GM23248 (cell line): ENCODE measurements at places on chromosomes 2 and 18. TPM values are rescaled to one million over a fixed set of nuclear protein-coding genes. Genes with fewer than 3 reads are reported as not detected.

DNA sequence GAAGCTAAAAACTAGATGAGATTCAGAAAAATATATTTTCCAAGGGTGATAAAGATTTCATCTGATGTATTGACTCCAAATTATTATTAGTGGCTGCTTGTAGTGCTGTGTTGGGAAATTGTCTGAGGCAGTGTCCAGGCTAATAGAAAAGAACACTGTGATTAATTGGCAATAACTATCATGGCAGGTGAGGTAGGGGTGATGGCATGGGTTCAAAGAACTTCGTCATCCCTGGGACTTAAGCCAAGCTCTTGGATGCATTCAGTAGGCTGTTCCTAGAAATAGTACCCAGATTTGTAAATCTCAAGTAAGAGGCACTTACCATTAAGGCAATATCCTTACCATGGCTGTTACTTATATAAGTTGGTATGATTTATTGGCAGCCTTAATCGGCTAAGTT lies 13.2 kb upstream of the RAPGEF4 start:
- DNase-seq = no peak

DNA sequence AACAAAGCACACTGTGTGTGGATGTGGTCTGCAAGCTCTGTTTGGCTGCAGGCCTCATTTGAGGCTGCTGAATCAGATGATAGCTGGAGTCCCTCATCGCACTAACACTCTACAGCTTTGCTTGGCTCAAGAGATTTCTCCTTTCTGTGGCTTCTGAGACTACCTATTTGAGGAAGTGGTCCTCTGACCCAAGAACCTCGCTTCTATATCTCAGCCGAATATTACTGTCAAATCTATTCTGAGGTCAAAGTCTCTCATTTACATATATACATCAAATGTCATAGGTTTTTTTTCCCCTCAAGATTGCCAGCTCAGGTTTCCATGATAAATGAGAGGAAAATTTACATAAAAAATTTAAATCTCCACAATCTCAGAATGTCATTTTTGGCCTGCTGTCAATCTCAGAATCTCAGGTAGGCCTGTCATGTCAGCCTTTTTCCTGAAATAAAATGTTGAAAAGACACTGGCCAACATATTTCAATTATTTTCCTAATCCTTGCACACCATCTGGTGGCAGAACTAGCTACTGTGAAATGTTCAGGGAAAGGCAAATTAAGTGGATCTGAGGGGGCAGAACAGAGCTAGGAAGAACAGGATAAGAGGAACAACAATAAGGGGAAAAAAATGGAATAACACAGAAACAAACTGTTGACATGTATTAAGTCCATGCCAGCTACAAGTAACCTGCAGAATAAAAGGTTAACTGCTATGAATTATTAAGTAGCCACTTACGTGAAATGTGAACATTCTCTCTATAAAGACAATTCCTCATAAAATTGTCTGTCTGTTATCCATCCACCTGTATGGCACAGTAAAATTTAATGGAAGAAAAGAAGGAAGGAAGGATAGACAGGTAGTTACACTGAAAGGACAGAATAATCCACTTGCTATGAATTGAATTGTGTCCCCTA lies 39.3 kb downstream of the AP1S3 start:
- DNase-seq = peak; percentile 58

DNA sequence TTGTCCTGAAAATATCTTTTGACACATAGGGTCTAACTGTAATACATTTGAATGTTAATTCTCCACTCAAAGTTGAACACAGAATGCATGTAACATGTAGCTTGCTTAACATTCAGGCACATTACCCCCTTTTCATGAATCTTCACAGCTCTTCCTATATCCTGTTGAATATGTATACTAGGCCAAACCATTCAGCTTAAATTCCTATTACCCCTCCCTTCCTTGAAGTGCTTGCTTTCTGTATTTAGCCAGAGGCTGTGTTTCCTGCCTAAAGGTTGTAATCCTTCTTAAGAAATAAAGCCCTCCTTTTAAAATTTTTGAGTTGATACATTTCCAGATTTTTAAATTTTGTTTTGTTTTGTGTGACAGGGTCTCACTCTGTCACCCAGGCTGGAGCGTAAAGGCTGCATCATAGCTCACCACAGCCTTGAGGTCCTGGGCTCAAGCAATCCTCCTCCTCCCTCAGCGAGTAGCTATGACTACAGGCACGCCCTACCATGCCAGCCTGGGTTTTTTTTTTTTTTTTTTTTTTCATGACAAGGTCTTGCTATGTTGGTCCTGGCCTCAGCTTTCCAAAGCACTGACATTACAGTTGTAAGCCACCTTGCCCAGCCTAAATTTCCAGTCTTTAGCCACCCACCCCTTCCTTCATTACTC lies 357.6 kb downstream of the DSC3 start:
- DNase-seq = no peak

GRCh38 chr18:26190506-26190905 lies 35.7 kb upstream of the TAF4B start:
- DNase-seq = no peak

The FAP gene
- 243 and 269 TPM in 2 replicates for total RNA-seq

DNA sequence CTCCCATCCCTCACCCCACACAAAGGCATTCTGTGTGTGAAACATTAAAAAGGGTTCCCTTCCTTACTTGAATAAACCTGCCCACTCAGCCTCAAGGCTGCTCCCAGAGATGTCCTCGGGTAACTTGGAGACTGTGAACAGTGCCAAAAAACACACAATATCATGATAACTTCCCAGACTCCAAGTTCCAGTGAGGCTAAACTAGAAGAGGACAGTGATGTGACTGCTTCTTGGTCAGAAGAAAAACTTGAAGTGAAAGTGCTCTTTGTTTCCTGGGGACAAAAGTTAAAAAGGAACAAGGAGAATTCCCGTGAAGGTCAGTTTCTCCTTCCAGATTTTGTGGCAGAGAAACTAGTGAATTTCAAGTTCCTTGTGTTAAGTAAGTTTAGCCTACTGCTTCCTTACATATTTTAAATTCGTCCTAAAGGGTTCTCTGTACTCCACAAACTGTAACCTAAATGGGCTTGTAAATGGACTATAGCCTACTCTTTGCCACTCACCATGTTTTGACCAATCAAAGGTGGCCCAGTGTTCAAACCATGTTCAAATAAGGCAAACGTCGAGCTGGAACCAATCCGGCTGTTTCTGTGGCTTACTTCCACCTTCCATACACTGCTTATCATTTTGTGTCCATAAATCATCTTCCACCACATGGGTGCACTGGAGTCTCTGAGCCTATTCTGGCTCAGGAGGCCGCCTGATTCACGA lies 20.4 kb downstream of the TPRKB start:
- DNase-seq = no peak

The CNTNAP5 gene
- not detected in 2 replicates for total RNA-seq

GRCh38 chr2:3023531-3023930 lies 354.1 kb downstream of the EIPR1 start:
- no peak for DNase-seq

GRCh38 chr2:99217929-99218501 lies 37.0 kb downstream of the MRPL30 start:
- no peak for DNase-seq

GRCh38 chr2:222523783-222524544 lies 99.6 kb downstream of the SGPP2 start:
- peak; percentile 3 for DNase-seq

The APCDD1 gene
- not detected in 2 replicates for total RNA-seq

The DOK6 gene
- total RNA-seq = 0.76 and 5.2 TPM in 2 replicates

The CD8B gene
- total RNA-seq = not detected in 2 replicates

The ALKAL2 gene
- not detected in 2 replicates for total RNA-seq

The HJURP gene
- 10.9 and 13.2 TPM in 2 replicates for total RNA-seq

- no peak for DNase-seq
Measured at GRCh38 chr2:11683966-11684365, 14.0 kb upstream of the NTSR2 start.

DNA sequence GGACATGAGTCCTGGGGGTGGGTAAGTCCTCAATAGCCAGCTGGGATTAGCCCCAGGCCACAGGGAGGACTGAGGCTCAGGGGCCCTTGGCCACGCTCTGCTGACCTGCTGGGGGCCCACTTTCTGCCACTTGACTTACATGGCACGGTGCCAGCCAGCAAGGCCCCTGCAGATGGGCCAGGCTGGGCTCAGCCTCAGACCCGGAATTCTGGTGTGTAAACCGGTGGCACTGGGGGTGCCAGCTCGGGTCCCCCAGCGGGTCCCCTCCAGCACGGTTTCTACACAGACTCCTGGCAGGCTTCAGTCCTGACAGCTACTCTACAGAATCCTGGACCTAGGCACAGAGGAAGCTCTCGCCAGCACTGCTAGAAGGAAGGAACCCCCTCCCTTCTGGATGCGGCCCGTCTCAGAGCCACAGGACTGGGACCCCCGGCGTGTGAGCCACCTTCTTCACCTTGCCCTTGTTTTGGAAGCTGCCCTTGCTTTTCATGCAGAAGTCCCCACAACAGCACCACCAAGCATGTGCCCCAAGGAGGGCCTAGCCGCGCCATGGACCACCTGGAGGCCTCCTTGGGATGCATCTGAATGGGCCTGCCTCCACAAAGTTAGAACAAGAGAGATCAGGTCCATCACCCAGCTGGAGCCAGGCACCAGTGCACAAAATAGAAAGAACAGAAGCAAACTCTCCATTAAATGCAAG lies 8.0 kb downstream of the HDAC4 start:
- DNase-seq = no peak

- no peak for DNase-seq
Measured at GRCh38 chr2:239803766-239804115, 221.4 kb downstream of the NDUFA10 start.

GRCh38 chr2:57126410-57126809 lies 920.2 kb upstream of the VRK2 start:
- DNase-seq = no peak

- DNase-seq = no peak
Measured at GRCh38 chr2:201915446-201915845, 109.1 kb downstream of the CDK15 start.

GRCh38 chr18:76708071-76708721 lies 114.2 kb upstream of the ZNF236 start:
- no peak for DNase-seq

DNA sequence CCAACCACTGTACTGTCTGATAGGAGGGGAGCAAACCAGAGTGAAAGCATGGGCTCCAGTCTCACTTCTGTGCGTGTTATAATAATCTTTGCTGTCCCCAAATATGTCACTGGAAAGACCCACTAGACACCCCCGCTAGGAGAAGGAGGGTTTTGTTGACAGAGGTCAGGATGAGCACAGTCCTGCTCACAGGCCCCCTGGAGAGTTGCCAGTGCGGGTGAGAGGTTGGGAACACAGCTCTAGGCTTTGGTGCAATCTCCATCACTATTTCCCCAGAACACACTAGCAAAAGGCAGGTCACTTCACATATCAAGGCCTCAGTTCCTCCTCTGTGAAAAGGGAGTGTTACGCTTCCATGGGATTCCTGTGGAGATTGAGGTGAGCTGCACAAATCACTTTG lies 9.7 kb downstream of the XDH start:
- DNase-seq = no peak

The PDK1 gene
- 22.7 and 29.0 TPM in 2 replicates for total RNA-seq

The CD28 gene
- total RNA-seq = 0.11 TPM in 1 of 2 replicates, not detected in the other

The BMP10 gene
- total RNA-seq = not detected in 2 replicates

GRCh38 chr2:8525582-8526402 lies 156.1 kb upstream of the ID2 start:
- no peak for DNase-seq

GRCh38 chr2:9002637-9003365 lies 683 bp downstream of the MBOAT2 start:
- DNase-seq = peak; percentile 48

DNA sequence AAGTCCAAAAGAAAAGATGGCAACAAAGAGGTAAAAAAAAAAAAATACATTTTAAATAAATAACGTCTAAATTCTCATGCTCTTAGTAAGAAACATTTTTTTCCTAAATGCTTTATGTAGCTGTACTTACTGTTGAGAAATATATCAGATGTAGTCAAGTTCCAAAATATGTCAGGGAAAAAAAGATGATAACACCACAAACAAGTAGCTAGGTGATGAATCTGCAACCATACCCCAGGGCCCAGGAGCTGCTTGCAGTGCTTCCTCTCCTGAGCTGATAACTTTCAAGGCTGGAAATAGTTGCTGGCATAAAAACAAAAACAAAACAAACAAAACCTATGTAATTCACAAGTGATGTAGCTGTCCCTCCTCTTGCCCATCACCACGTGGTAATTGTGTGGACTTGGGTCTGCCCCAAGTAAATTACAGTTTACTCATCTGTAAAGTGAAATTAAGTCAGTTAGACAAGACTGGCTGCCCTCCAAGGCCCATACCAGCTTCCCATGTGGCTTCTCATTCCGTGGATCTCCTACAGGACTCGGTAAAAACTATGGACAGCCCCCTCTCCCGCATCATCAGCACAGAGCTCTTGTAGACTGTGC lies 82.6 kb downstream of the SP100 start:
- DNase-seq = no peak

The REG1A gene
- not detected in 2 replicates for total RNA-seq

The STPG4 gene
- not detected in 2 replicates for total RNA-seq

GRCh38 chr18:48138660-48139430 lies 208.4 kb upstream of the SMAD2 start:
- no peak for DNase-seq

DNA sequence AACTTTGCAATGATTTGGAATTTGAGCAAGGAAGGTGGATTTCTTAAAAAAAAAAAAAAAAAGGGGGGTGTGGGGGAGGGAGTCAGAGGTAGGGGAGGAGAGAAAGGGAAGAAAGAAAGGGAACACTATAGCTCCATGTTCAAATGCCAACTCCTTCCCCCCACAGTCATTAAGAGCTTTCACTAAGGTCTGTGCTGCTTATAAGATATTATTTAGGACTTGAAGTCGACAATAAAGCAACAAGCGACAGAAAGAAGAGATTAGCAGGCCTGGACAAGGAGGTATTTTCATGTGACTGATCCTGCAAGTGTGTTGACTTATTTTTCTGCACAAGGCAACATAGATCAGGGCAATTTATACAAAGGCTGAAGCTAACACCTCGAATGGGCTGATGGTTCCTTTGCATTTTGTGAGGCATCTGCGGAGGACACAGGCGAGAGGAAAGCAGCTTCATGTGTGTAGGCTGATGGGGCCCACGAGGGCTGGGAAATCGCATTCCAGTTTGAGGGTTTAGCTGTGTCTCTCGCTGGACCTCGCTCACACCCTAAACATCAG lies 382.0 kb downstream of the SOX11 start:
- DNase-seq = no peak

The MEIS1 gene
- total RNA-seq = 19.1 and 21.4 TPM in 2 replicates

The SLC9A4 gene
- total RNA-seq = not detected in 2 replicates

GRCh38 chr18:64273724-64274123 lies 124.8 kb upstream of the LINC00305 start:
- no peak for DNase-seq

The GPR45 gene
- not detected in 2 replicates for total RNA-seq

- no peak for DNase-seq
Measured at GRCh38 chr2:152820048-152820447, 101.6 kb downstream of the ARL6IP6 start.

- DNase-seq = no peak
Measured at GRCh38 chr2:25339791-25340180, 1.9 kb downstream of the DNMT3A start.

The RGPD4 gene
- total RNA-seq = not detected in 2 replicates

The MYO5B gene
- total RNA-seq = not detected in 2 replicates

DNA sequence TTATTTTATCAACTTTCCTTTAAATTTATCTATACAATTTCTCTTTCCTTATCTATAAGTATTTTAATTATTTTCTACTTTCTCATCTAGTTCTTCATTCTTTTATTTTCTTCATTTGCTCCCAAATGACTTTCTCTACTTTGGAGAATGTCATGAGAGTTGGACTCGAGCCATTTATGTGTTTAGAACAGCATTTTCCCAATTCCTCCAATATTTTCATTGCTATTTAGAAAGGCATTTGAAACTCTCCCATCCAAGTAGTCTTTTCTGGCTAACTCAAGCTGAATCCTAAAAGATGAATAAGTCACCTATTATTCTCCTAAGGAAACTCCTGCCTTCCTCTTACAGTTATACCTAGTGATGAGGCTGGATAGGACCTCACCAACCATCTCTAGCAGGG lies 15.8 kb upstream of the FEZ2 start:
- no peak for DNase-seq
